ENCODE measurements at places on chromosomes 16 and 17. TPM values are rescaled to one million over a fixed set of nuclear protein-coding genes. Genes with fewer than 3 reads are reported as not detected.

The WSCD1 gene
- 3.9 TPM for total RNA-seq

The PIK3R5 gene
- total RNA-seq: not detected

The GLOD4 gene
- 150 TPM for total RNA-seq

The TLCD3A gene
- total RNA-seq: 32.8 TPM

The TMC5 gene
- not detected for total RNA-seq

The SLC13A2 gene
- total RNA-seq: not detected

The KRTAP2-3 gene
- not detected for total RNA-seq

The SLC35G6 gene
- total RNA-seq: not detected

The RAB37 gene
- 0.48 TPM for total RNA-seq

The MLKL gene
- 6.6 TPM for total RNA-seq

The CCL1 gene
- total RNA-seq: not detected

The COX6A2 gene
- not detected for total RNA-seq

The GLIS2 gene
- 1.4 TPM for total RNA-seq
